NCI-H524 treated with DMSO at 0.1 percent for 48 hours (cell line): ENCODE measurements at places on chromosomes 4 and X.
A peak's percentile ranks its signal among the peaks of the same experiment; 100 is the strongest.

GRCh38 chrX:19747652-19748610 is 139.5 kb downstream of the SH3KBP1 start:
- DNase-seq: no peak

GRCh38 chr4:100117750-100118149 is 72.5 kb downstream of the DDIT4L start:
- no peak for DNase-seq

DNA sequence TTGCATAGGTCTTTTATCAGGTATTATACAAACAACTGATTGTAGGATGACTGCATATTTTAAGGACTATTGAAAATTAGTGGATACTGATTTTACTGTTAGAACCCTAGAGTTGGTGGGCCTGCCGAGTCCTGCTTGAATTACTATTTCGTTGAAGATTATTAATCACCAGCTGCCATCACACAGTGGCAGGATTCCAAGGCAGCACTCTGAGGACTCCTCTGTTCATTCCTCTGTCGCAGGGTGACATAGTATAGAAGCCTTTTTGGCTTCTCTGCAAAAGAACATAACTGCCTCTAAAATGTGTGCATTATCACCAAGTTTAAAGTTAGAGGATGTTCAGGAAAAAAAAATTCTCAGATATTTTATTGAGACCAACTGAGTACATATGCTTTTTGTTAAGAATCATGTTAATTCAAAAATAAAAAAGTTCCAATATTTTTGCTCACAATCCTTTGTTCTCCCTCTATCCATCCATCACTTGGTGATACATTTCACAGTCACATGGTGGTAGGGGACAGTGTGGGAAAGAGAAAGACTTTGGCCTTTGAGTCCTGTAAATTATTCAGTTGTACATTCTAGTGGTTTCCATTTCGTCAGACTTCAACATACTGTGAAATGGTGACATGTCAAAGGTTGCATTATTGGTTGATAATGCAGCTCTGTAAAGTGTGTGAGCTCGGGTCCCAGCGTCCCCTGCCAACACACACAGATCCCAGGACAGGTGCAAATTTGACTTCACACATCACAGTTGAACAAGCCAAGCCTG is 332.5 kb downstream of the GRID2 start:
- no peak for DNase-seq

DNA sequence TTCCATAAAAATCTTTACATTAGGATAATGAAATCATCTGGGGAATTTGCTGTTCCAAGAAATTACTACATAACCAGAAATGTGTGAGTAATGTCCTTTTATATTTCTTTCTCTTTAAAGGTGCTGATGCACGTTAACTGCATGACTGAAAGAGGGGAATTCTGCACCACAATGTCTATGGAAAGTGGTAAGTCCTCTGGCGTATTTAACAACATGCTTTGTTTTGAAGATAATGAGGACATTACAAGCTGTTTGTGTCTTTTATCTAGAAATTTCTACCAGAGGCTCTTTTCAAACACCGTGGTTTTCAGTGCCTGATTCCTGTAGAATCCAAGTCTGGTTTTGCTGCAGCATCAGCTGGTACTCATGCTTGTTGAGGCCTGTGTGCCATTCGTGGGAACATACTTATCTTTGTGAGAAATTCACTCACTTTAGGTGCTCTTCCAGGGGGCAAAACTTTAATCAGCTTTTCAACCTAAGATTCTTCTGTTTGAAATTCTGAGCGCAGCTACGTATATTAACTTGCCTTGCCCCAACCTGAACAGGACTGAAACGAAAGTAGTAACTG is 257.2 kb downstream of the PDHA2 start:
- no peak for DNase-seq

GRCh38 chrX:9279234-9279544 is 185.7 kb upstream of the TBL1X start:
- DNase-seq: no peak

DNA sequence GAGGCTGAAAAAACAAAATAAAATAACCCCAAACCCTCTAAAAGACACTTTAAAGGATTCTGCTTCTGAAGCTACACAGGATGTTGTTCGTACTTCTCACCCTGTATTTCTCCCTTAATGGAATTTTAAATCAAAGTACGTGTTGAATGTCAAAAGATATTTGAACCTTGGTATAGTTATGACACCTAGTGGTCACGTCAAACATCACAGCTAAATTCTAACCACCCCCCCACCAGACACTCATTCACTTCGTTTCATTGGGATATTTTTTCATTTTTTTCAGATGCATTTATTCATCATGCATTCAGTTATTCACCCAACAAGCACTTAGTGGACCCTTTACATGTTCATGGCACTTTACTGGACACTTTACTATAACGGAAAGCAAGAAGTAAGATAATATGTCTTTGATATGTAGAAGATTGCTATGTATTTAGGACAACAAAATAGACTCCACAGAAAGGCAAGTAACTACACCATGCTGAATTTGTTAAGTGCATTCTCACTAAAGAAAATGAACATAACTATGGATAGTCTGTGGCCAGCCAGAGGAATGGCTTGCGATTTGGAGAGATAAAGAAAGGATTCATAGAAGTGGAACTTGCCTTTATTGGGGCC is 62.5 kb upstream of the GPR174 start:
- no peak for DNase-seq

- DNase-seq: no peak
Measured at GRCh38 chr4:86032476-86033022, 327.3 kb downstream of the MAPK10 start.

DNA sequence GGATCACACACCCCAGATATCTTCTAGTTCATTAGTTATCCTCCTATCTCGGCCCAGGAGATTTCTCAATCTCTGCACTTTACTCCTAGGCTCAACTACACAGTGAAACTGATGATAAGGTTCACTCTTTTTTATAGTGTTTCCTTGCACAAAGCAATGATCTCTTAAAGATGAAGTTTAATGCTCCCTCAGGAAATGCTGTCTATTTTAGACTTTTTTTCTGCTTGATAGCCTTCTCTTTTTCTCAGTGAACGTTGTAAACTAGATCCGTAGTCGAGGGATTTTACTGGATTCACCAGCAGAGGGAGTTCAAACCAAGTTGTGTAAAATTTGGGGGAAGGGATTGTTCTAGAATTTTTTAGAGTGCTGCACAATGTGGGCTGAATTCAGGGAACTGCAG is 269.6 kb downstream of the GBA3 start:
- no peak for DNase-seq

GRCh38 chr4:76301068-76301774 is 5.3 kb upstream of the STBD1 start:
- DNase-seq: no peak

GRCh38 chrX:47145395-47146120 is 537 bp downstream of the RBM10 start:
- no peak for DNase-seq

DNA sequence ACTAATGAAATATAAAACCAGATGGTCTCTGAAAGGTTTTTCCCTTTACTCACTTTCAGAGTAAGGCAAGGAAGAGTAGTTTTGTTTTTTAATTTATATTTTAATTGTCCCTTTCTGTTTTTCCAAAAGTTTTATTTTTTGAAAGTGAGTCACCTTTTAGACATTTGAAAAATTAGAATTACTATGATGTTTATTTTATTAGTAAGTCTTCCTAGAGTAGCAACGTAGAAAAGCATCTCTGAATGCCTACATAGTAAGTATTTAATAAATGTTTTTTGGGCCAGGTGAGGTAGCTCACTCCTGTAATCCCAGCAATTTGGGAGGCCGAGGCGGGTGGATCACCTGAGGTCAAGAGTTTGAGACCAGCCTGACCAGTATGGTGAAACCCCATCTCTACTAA is 51.1 kb downstream of the TET2 start:
- no peak for DNase-seq

DNA sequence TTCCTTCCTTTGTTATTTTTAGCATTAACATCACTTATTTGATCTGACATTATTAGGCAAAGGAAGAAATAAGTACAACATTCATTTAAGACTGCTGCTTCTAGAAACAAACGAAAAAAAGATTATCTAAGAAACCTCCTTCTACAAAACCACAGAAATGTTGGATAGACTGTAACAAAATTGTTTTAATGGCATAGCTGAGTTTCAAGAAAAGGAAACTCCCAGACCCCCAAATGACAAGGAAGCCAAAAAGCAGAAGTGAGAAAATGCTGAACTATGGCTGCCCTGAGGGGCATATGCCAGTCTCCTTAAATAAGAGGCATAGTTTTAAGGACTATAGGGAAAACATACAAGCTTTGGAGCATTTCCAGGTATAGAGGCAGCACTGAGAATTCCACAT is 1431.6 kb upstream of the TENM3 start:
- no peak for DNase-seq

DNA sequence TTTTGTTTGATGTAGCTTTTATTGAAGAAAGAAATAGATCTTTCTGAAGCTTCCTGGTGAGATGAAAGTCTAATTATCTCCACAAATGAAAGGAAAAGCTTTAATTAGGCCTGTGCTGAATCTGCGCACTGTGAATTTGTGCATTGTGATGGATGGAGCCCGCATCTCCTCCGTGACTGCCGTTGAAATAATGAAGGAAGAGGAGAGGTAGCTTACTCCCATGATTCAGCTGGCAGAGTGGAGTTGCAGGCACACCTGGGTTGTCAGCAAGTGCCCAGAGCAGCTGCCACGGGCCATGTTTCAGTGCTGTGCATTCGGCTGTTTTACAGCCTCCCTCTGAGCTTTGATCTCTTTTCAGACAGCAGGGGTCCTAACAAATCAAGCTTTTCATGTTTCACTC is 735.3 kb upstream of the TENM3 start:
- no peak for DNase-seq

DNA sequence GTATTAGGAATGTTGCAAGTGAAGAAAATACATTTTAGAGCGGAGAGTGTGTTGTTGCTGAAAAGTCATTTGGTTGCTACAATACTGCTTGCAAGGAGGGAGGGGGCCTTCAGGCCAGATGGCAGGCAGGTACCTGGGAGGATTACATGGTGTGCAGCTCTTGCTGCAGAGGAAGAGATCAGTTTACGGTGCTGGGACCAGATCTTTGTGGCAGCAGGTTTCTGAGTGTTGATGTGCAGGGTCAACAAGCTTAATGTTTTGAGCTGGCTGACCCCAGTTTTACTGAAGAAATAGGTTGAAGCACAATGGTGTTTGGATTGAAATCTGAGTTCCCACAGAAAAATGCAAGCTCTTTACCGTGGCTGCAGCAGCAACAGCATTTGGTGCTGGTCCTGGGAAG is 96.4 kb upstream of the DDIT4L start:
- peak; percentile 26 for DNase-seq

- no peak for DNase-seq
Measured at GRCh38 chrX:127276326-127276725, 456.8 kb downstream of the PRR32 start.

DNA sequence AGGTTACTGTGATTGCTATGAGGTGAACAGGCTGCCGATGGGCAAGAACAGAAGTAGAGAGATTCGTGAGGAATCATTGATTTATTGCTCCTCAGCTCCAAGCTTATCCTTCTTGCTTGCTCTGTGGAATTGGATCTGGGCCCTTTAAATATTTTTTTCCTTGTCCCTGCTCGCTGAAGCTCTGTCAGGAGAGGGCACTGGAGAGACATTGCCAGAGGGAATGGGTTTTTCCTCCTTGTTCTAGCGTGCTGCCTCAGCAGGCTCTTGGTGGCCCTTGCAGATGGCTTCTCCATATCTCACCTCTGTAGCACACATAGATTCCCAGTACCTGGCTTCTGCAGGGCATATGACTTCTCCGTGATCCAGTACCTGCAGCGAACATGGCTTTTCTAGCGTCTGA is 67.4 kb downstream of the CNGA2 start:
- DNase-seq: no peak

- DNase-seq: no peak
Measured at GRCh38 chr4:117533501-117533900, 448.1 kb upstream of the TRAM1L1 start.

DNA sequence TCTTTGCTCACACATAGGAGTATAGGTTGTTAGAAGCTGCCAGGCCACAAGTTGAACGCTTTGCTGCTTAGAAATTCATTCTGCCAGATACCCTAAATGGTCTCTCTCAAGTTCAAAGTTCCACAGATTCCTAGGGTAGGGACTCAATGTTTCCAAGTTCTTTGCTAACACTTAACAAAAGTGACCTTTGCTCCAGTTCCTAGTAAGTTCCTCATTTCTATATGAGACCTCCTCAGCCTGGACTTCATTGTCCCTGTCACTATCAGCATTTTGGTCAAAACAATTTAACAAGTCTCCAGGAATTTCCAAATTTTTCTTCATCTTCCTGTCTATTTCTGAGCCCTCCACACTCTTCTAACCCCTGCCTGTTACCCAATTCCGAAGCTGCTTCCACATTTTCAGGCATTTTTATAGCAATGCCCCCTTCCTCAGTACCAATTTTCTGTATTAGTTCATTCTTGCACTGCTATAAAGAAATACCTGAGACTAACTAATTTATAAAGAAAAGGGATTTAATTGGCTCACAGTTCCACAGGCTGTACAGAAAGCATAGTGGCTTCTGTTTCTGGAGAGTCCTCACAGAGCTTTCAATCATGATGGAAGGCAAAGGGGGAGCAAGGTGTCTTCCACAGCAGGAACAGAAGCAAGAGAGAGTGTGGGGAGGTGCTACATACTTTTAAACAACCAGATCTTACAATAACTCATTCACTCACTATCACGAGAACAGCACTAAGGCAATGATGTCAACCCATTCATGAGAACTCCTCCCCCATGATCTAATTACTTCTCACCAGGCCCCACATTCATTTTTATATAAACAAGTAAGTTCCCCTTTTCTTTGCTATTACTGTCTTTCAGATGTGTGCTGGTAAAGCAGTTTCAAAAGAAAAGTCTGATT is 11.5 kb upstream of the TLR1 start:
- no peak for DNase-seq

- DNase-seq: no peak
Measured at GRCh38 chrX:11159149-11159548, 48.0 kb downstream of the HCCS start.

DNA sequence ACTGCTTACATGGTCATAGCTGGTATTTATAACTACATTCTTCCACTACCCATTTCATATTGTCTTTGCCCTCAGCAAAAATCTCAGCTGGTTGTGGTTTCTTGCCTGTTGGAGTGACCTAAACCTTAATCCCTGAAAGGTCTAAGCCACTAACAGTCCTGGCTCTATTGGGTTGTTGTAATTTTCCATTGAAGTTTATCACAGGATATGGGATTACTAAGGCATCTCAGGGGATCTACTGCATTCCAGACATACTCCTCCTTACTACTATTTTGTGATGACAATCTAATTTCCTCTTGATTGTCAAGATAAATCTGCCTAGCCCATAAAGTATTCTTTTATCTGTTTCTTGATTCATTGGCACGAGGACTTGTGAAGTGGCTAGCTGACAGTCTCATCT is 6.2 kb upstream of the OSTC start:
- DNase-seq: no peak

DNA sequence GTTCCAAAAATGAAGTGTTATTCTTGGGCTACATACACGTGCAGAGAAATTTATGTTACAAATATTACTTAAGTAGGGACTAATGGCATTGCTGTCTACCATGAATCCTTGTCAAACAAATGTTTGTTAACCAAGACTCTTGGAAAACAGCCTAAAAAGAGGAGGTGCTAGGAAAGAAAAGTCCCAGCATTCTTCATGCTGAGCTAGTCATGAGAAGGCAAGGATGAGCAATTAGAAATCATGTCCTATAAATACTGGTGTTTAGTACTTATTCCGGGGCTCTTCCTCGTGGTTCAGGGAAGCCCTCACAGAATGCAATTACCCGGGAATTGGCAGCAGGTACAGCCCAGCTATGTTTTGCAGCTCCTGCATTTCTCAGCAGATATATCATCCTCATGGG is 378.1 kb upstream of the FTHL17 start:
- no peak for DNase-seq

- no peak for DNase-seq
Measured at GRCh38 chr4:47209833-47210232, 178.5 kb downstream of the GABRB1 start.
